ENCODE measurements at places on chromosomes 16 and 17.

DNA sequence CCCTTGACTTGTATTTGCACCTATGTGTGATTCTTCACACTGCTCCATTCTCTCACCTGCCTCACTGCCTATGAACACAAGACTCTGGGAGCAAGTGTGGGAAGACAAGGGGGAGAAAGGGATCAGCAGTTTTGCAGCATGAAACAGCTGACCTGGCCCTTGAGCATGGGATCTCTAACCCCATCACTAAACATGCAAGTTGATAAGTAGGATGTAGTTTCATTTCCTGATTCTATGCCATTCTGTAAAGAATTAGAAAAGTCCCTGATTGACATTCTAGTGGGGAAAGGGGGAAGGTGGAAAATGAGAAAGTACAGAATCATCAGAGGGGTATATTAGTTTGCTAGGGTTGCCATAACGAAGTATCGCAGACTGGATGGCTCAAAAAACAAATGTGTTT lies 25.3 kb upstream of the MYOCD start:
- no peak for DNase-seq

DNA sequence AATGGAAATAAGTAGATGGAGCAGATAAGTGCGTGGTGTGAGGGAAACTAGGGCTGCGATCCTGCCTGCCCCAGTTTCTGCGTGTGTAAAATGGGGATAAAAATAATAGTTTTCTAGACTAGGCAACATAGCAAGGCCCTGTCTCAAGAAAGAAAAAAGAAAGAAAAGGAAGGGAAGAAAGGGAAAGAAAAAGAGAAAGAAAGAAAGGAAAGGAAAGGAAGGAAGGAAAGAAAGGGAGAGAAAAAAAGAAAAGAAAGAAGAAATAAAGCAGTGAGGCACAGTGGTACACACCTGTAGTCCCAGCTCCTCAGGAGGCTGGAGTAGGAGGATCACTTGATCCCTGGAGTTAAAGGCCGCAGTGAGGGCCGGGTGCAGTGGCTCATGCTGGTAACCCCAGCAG lies 2.2 kb upstream of the PKMYT1 start:
- no peak for DNase-seq

DNA sequence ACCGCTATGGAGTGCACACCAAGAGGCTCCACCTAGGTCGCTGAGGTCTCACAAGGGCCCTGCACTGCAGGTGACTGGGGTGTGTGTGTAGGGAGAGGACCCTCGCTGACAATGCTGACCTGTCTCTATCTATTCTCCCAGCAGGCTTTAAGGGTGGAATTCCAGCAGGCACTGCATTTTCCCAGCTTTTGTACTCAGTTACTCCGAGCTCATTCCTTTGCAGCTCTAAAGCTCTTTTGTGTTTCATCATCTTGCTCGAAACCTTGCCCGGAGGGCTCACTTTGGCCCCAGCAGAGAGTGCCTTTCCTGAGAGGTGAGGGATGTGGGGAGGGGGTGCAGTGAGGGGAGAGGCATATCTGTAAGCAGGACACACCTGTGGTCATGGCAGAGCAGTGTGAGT lies 39.3 kb downstream of the SMPD3 start:
- no peak for DNase-seq

DNA sequence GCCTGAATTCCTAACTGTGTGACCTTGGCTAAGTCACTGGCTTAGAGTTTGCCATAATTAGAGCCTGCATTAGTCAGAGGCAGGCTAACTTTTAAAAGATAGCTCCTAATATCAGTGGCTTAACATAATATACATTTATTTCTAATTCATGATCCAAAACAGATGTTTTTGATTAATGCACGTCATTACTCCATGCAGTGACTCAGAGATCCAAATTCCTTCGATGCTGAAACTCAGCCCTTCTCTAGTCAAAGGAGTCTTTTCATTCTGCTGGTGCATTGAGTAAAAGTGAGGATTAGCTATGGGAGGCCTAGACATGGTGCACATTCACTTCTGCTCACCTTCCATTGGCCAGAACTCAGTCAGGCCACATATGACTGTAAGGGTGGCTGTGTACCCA lies 49.8 kb downstream of the IRX3 start:
- DNase-seq = no peak

DNA sequence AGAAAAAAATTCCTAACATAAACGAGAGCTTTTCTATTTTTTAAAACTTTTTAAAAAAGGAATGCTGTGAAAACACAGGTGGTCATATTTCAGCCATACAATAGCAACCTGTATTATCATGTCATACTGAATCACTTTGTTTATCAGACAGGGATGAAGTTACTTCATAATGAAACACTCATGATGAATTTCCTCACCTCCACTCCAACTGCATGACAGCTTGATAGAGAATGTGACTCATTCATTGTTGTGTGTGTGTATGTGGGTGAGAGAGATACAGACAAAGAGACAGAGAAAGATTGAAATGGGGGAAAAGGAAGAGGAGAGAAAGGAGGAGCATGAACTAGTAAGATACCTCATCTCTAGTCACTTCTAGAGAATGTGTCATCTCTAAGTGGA lies 109.0 kb downstream of the SYCE1L start:
- DNase-seq = no peak

- DNase-seq = no peak
Observed at GRCh38 chr16:81843683-81844082, 64.6 kb downstream of the PLCG2 start.

DNA sequence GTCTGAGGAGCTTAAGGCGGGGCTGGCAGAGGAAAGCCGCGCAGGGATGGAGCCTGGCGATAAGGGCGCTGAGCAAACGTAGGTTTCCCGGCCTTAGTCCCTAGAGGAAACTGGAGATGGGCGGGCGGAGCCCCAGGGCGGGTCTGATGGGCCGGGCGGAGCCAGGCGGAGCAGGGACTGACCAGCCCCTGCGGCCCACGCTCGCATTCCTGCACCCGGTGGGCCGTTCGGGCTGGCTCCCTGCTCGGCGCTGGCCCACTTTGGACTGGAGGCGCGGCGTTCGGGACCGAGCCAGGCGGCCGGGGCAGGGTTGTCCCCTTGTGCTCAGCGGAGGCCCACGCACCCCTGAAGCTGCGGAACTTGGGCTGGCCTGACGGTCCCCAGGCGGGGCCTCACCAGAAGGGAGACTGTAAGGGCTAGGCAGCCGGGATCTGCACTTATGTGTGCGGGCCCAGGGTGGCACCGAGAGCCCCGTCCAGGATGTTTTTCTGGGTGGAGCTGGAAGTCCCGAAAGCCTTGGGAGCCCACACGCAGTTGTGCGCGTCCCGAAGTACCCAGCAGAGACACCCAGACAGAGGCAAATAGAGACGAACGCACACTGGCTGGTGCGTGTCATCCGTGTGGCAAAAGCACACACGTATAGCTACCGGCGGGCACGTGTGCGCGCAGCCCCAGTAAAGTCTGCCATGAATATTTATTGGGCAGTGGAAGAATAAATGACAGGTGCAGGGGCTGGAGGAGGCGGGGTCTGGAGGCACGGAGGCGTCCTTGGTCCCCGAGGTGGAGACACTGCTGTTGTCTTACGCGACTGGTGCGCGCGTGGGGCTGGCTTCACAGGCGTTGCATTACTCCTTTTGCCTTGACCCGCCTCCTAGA lies 1.4 kb downstream of the PYDC1 start:
- DNase-seq = no peak

DNA sequence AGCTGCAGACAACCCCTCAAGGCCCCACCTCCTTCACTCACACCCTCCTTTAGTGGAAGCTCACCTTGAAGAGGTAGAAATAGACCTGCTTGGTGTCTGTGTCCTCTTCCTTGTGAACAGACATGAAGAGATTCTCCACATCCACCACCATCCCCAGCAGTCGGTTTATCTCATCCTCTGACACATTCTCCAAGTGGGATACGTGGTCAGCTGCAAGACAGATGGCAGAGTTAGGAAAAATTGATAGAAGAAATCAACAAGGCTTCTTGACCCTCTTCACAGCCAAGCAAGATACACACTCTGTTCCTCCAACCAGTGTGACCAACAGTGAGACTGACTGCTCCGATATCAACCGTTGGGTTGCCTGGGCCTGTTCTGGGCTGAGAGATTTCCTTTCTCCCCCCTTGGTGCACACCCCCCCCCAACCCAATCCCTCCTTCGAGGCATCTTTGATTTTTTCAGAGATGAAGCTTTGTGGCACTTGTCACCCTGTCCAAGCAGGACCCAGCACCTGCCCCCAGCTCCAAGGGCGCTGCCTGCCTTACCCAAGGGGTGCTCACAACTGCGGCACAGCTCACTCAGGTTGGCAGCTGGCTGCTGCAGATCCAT lies 902 bp downstream of the KAT2A start:
- no peak for DNase-seq

GRCh38 chr17:17115620-17116019 lies 73.4 kb downstream of the MPRIP start:
- DNase-seq = no peak

GRCh38 chr17:73261952-73262675 lies 434 bp upstream of the CPSF4L start:
- DNase-seq = no peak

GRCh38 chr16:77833921-77834634 lies 45.7 kb downstream of the VAT1L start:
- no peak for DNase-seq

- peak; percentile 47 for DNase-seq
Observed at GRCh38 chr17:45783593-45784292, 377 bp upstream of the CRHR1 start.

DNA sequence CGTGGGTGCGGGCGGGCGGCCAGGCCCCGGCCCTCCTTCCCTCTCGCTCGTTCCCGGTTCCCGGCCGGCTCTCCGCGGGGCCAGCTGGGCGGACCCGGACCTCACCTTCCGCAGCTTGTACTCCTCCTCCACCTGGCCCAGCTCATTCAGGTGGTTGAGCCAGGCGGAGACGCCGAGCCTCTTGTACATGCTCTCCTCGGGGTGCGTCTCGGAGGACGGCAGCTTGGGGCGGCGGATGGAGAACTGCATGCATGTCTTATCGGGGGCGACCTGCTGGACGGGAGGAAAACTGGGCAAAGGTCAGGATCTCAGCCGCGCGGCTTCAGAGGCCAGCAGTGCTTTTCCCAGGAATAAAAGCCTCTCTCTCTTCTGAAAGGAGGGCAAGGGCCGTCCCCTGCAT lies 85.4 kb downstream of the TBC1D16 start:
- no peak for DNase-seq

DNA sequence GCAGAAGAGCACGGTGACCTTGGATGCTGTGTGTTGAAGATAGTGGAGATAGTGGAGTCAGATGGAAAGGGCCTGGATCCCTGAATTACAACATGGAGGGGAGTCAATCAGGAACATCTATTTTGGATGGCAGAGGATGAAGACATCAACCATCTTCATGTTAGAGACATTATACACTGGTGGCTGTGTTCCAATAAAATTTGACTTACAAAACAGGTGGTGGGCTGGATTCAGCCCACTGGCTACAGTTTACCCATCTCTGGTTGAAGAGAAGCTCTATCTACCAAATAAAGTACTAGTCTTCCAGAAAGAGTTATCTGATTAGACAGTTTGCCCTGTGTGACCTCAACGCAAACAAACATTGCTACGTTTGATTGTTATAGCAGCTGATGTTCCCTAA lies 247.2 kb downstream of the XYLT1 start:
- no peak for DNase-seq

DNA sequence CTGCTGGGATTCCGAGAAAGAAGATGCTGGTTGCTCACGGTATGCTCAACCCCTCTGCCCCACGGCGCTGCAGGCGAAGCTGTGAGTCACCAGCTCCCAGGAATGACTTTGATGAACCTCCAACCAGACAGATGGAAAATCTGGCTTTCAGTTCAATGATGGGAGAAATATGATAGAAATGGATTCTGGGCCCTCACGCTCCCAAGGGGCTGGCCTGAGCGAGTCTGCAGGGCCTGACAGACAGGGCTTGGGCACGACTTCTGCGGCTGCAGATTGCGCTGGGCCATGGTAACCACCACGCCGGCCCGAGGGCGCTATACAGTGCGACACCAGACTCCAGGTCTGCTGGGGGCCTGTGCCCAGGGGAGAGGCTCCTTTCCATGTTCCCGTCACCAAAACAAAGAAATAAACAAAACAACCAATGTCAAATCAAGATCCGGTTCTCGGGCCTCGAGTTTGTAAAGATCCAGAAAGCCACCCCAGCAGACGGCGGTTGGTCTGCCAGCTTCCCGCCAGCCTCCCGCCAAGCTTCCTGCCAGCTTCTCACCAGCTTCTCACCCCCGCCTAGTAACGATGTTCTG lies 11.1 kb upstream of the ABR start:
- no peak for DNase-seq

- DNase-seq = no peak
Observed at GRCh38 chr17:5809056-5809455, 224.7 kb upstream of the NLRP1 start.

- no peak for DNase-seq
Observed at GRCh38 chr17:82302991-82303943, 14.1 kb downstream of the CD7 start.

DNA sequence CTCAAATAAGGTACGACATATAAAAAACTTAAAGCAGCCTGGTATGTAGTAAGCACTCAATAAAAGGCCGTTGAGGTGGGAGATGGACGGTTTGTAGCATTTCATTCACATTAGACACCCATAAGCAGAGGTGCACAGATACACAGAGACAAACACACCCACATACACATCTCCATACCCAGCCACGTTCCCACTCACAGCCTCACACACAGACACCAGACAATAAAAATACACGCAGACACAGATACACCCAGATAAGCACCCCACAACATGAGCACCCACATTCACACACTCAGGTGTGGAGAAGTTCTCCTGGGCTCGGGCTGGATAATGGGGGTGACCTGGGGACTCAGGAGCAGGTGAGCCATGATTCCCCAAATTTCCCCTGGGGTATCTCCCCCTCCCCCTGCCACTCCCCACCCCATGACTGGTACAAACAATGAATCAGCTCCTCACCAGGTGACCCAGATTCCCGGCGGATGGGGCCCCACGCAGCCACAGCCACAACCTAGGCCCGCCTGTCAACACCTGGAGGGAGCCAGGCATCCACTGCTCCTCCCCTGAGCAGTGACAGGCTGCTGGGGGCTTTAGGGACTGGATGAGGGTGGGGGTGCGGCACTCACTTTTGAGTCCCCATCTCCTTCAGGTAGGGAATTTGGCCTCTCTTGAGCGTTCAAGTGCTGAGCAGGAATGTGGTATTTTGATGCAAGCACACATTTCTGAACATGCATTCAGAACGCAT lies 2.7 kb downstream of the DLX3 start:
- DNase-seq = no peak

GRCh38 chr16:64211331-64211730 lies 910.5 kb downstream of the CDH11 start:
- DNase-seq = no peak

DNA sequence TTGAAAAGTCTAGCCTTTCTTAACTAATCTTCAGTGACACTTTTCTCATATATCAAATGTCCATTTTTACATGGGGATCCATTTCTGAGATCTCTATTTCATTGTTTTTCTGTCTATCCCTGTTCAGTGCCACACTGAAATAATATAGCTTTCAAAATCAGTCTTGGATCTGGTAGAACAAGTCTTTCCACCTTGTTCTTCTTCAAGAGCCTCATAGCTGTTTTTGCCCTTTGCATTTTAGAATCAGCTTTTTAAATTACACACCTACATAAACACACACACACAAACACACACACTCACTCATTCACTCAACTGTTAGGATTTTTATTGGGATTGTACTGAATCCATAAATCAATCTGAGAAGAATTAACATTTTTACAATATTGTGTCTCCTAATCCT lies 19.2 kb downstream of the GSDMB start:
- DNase-seq = no peak

GRCh38 chr16:51453251-51453650 lies 302.2 kb upstream of the SALL1 start:
- no peak for DNase-seq
